G401 (cell line): ENCODE measurements at places on chromosomes 7 and 10.
A peak's percentile ranks its signal among the peaks of the same experiment; 100 is the strongest.

- no peak for DNase-seq
Measured at GRCh38 chr10:126687121-126687606, 16.7 kb upstream of the C10orf90 start.

DNA sequence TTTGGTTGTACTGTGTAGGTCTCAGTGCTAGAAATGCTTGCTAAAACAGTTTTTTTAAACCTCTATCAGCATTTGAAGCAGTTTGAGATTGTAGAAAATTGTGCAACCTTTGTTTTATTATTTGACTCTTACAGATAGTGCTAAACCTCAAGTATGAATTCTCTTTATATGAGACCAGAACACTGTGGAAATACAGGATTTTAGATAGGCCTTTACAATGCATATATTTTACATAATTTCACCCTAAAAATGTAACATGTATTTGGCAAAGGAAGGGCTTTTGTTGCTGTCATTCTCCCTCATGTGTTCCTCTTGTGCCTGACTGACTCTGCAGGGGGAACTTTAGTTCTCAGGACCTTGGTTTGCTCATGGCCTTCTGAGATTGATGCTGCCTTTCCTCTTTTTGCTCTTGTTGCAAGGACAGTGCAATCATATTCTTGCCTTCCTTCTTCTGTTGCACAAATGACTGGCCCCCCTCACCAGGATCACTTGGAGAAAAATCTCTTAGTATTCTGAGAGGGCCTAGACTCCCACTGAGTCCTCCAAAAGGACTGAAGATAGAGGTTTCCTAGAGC lies 188.7 kb downstream of the PPP1R9A start:
- no peak for DNase-seq

- no peak for DNase-seq
Measured at GRCh38 chr10:92742331-92743228, 52.8 kb downstream of the HHEX start.

GRCh38 chr10:78899098-78899754 lies 169.5 kb upstream of the ZMIZ1 start:
- DNase-seq, result no peak

- no peak for DNase-seq
Measured at GRCh38 chr10:91555455-91555854, 77.4 kb downstream of the PPP1R3C start.

GRCh38 chr10:86946213-86947155 lies 10.9 kb downstream of the MMRN2 start:
- DNase-seq, result no peak

GRCh38 chr7:77460057-77460486 lies 43.9 kb upstream of the GSAP start:
- DNase-seq, result no peak

- no peak for DNase-seq
Measured at GRCh38 chr7:27129729-27130539, 623 bp downstream of the HOXA4 start.

DNA sequence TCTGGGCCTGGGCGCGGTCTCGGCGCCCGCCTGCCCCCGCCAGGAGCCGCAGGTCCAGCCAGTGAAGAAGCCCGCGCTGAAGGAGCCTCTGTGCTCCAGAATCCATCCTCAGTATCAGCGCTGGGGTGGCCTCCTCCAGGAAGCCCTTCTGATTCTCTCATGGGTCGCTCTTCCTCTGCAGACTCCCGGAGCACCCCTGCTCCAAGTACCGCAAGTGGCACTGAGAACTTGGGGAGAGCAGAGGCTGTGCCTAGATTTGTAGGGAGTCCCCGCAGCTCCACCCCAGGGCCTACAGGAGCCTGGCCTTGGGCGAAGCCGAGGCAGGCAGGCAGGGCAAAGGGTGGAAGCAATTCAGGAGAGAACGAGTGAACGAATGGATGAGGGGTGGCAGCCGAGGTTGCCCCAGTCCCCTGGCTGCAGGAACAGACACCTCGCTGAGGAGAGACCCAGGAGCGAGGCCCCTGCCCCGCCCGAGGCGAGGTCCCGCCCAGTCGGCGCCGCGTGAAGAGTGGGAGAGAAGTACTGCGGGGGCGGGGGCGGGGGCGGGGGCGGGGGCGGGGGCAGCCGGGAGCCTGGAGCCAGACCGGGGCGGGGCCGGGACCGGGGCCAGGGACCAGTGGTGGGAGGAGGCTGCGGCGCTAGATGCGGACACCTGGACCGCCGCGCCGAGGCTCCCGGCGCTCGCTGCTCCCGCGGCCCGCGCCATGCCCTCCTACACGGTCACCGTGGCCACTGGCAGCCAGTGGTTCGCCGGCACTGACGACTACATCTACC lies at the start of gene ALOX5:
Gene ALOX5 (plus strand): TSS at position 641 of the 774 bp plus-strand sequence. CDS start 64 bp downstream, at position 705.
- peak; percentile 58 for DNase-seq

DNA sequence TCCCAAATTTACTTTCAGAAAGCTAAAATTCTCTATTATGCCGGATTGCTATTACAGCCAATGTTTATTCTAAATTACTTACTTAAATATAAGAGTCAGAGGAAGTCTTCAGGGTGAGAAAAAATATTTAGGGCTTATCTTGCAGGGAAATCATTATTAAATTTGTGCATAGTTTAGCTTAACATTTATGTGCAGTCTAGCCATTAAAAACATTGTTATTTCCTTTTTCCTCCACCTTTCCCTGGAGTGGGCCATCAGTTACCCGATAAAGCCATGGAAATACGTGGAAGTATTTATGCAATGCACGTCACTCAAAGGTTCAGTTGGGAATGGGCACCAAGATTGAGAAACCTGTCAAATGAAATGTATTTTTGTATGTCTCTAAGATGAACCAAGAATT lies 9.5 kb upstream of the TAS2R60 start:
- DNase-seq, result no peak

DNA sequence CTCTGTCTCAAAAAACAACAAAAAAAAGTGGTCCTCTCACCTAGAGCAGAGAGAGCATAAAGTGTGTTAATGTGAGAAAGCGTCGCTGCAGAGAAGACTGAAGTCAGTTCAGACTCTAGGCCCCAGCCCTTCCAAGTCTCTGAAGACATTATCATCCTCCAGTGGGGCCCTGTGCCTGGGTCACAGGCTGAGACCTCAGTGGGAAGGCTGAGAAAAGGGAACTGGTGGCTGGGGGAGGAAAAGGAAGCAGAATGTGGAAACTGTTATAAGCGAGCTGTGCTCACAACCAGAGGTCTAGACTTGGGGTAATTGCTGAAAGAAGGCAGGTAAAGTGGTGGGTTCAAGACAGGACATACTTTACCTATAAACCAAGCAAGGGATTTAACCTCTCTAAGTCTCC lies 4.9 kb upstream of the RRP12 start:
- no peak for DNase-seq

DNA sequence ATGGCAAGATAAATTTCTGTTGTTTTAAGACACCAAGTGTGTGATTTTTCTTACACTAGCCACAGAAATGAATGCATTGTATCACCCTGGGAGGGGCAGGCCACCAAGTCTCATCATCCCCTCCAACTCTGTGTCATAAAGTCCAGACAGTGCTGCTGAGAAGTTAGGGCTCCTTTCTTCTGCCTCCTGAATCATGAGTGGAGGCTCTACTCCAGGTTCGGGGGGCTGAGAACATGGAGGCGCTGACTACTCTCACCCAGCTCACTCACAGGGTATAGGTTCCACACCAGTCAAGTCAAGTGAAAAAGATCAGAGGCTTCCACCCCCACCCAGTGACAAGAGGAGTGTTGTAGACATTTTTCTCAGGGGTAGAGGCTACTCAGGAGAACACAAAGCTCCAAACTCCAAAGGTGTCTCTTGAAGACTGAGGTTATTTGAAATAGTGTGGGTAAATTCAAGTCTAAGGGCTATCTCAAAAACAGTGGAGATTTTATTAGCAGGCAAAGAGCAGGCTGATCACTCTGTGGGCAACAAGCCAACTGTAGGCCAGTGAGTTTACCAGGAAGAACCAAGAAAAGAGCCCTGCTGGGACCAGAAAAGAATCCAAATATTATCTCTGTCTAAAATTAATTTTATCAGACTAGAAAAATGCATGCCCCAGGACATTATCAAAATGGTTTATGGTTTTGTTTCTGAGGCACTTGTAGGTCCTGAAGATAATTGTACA lies 118.6 kb upstream of the RET start:
- no peak for DNase-seq

- DNase-seq, result no peak
Measured at GRCh38 chr10:65365878-65366277, 1560.0 kb upstream of the LRRTM3 start.

- no peak for DNase-seq
Measured at GRCh38 chr10:69467928-69468750, 16.9 kb downstream of the TSPAN15 start.

GRCh38 chr7:2876031-2876731 lies 32.1 kb upstream of the GNA12 start:
- no peak for DNase-seq

DNA sequence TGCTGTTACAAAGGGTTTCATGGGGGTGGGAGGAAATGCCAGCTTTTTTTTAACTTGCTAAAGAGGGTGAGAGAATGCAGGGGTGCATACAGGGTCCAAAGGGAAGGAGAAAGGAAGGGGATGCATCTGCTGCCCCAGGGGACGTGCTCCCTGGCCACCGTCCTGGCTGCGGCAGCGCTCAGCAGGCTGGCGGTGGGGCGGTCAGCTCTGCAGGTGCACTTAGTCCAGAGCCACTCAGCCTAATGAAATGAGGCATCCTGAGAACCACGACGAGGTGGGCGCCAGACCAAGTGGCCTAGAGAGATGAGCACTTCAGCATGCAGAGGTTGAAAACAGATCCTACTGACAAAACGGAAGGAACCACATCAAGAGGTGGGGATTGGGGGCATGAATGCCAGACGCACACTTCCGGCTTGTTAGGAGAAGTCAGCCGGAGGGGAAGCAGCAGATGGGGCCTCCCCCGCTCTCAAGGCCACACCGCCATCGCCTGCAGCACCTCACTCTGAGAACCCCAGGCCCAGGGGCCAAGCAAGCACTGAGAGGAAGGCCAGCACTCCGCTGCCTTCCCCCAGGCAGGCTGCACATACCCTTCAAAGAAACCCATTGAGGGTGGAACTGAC lies 94.5 kb downstream of the MAD1L1 start:
- no peak for DNase-seq

GRCh38 chr7:139829025-139829774 lies at the start of gene TBXAS1:
Gene TBXAS1, plus strand, starts transcription at chr7:139829264. Its CDS starts 127 bp downstream, at chr7:139829391.
- no peak for DNase-seq

DNA sequence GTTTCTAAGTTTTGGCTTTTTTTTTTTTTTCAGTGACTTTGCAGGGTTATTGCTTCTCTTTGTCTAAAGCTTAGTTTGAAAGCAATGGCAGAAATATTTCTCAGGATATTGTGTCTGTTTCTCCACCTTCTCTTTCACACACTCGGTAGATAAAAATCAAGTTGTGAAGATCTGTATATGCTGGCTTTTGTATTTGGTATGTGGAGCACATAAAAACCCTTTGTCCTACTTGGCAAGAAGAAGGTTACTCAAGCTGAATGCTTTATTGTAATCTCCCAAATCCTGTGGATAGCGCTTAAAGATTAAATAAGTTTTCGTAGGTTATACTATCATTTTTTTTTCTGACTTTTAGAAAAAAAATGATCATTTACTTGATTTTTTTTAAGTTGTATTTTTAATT lies 172.4 kb downstream of the CDCA7L start:
- DNase-seq, result peak; percentile 6
